ENCODE measurements at places on chromosomes 7 and 10. TPM values are rescaled to one million over a fixed set of nuclear protein-coding genes. Genes with fewer than 3 reads are reported as not detected.

TMEM60 gene
- 5.8 TPM for total RNA-seq

CDC14C gene
- total RNA-seq, result not detected

AKR1E2 gene
- total RNA-seq, result 5.8 TPM

HOXA9 gene
- total RNA-seq, result not detected

NFE2L3 gene
- total RNA-seq, result 1.4 TPM

AZGP1 gene
- total RNA-seq, result 37.8 TPM

ZNF33A gene
- 27.7 TPM for total RNA-seq

TAC1 gene
- not detected for total RNA-seq

PNLIPRP3 gene
- total RNA-seq, result not detected

NPY4R gene
- not detected for total RNA-seq

- DNase-seq, result no peak
These were observed 67.0 kb downstream of the GRID1 start for GRCh38 chr10:86299562-86299961.

DNA sequence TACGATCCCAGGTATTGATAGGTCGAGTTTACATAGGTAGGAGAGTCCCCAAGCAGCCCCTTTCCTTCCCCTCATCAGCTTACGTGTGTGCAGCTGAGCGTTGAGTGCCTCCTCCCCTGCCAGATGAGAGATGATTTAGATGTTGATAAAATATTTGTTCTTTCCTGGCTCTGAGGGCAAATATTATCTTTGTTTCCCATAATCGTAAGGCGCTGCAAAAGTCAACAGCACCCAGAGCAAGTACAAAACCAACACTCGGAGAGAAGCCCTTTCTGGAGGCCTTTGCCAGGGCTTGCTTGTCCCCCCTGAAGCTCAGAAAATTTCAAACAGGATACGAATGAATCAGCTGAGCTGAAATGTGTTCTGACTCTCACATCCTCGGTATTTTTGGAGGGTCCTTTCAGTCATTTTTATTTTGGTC, 683.2 kb downstream of the LRMDA start:
- DNase-seq, result no peak

GRCh38 chr10:96387601-96388000, 28.8 kb upstream of the OPALIN start:
- no peak for DNase-seq

GRCh38 chr7:104664648-104665047, 336.2 kb downstream of the LHFPL3 start:
- DNase-seq, result no peak

- DNase-seq, result peak; percentile 29
These were observed 3.4 kb downstream of the STAM start for GRCh38 chr10:17647326-17647725.

GRCh38 chr10:125744909-125745308, 25.4 kb downstream of the EDRF1 start:
- no peak for DNase-seq

DNA sequence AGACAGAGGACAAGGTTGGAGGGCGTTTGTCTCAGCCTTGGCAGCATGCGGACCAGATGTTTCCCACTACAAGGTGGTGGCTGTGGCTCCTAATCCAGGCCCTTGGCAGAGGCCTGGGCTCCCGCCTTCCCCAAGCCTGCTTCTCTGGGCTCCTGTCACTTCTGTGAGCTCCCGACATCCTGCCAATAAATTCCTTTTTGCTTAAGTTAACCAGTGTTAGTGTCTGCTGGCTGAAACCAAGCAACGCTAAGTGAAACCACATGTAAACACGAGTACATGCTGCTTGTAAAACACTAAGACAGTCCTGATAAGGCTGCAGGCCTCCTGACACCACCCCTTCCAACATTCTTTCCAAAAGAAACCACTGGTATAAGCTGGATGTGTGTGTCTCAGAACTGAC, 263.6 kb upstream of the ZMIZ1 start:
- DNase-seq, result peak; percentile 78

DNA sequence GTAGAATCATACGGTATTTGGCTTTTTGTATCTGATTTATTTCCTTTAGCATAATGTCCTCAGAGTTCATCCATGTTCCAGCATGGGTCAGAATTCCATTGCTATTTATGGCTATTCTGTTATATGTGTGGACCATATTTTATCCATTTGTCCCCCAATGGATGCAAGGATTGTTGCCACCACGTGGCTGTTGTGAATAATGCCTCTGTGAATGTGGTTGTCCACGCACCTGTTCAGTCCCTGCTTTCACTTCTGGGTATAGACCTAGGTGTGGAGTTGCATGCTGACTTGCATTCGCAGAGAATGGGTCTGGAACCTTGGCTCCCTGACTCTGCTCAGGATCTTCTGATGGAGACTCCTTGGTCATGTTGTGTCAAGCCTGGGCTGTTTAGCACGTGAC, 199.9 kb downstream of the CAMK1D start:
- no peak for DNase-seq

- no peak for DNase-seq
These were observed 147.1 kb downstream of the MPP7 start for GRCh38 chr10:28155726-28156125.

DNA sequence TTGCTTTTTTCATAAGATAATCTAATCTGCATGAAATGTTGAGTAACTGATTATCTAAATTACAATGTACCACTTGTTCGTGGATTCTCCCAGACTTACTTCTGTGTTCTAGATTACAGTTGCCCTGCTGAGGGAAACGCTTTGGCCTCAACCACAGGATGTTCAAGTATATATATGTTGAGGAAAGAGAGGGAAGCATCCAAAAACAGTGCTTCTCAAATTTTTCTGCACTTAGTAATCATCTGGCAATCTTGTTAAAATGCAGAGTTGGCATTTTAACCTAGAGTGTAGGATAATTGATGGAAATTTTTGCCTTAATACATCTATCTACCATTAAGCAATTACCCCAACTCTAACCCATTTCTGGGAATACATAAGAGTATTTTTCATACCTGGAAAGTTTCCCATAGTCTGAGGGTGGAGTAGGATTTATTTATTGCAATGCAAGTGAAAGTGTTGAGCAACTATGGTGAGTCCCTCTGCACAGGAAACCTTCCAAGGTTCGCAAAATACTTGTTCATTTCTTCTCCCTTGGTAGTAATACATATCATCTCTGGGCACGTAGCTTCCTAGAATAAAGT, 59.6 kb upstream of the C1GALT1 start:
- DNase-seq, result no peak

- DNase-seq, result no peak
These were observed 81.4 kb downstream of the ABCB5 start for GRCh38 chr7:20696803-20697333.

DNA sequence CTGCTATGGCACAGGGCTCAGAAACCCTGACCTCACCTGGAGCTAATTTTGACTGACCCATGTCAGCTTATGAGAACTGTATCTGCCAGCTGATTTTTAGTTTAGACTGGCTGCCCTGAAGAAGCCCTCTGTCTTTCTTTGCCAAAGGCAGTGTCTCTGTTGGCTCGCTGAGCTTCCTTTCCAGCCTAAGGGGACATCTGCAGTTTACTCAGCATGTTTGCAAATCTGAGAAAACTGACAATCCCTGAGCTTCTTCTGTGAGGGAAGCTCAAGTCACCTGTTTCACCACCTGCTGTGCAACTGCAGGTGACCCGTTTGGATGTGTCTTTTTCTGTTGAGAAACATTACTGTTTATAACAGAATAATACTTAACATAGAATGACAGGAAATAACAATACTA, 46.0 kb downstream of the PRKAR2B start:
- DNase-seq, result no peak

GRCh38 chr10:127922675-127923366, 15.9 kb downstream of the PTPRE start:
- peak; percentile 79 for DNase-seq

DNA sequence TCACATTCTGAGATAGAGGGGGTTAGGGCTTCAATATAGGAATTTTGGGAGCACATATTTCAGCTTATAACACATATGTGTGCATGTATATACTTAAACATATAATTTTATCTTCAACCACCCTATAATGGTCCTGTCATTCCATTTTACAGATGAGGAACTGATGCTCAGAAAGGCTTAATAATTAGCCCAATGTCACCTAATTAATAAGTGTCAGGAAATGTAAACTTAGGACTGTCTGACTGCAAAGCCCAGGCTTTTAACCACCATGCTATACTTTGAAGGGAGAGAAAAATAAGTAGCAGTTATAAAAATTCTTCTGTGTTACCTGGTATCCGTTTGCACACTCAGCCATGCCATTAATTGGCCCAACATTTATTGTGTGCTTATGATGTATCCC, 172.6 kb downstream of the SKIDA1 start:
- no peak for DNase-seq

- peak; percentile 18 for DNase-seq
These were observed 1.4 kb downstream of the OTUD1 start for GRCh38 chr10:23439961-23440889.

GRCh38 chr7:17230099-17230807, 68.2 kb upstream of the AHR start:
- no peak for DNase-seq

GRCh38 chr7:111746950-111747349, 184.7 kb upstream of the IMMP2L start:
- no peak for DNase-seq

- DNase-seq, result no peak
These were observed 141.4 kb upstream of the INSYN2A start for GRCh38 chr10:127337801-127338200.

DNA sequence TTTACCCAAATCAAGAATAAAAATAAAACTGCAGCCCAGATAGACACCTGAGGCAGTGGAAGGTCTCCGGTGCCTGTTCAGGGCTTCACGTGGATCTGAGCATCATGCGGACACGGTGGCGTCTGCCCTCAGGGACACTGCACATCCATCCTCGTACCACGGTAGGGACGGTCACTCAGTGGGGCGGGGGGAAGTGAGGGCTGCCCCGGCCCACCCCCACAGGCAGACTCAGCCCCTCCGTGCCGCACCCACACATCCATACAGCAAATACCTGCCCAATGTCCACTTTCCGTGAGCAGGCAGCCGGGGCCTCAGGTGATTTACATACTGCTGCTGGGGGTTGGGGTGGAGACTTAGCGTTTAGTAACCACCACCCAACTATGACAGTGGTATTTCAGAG, 207.8 kb downstream of the DIP2C start:
- DNase-seq, result no peak

DNA sequence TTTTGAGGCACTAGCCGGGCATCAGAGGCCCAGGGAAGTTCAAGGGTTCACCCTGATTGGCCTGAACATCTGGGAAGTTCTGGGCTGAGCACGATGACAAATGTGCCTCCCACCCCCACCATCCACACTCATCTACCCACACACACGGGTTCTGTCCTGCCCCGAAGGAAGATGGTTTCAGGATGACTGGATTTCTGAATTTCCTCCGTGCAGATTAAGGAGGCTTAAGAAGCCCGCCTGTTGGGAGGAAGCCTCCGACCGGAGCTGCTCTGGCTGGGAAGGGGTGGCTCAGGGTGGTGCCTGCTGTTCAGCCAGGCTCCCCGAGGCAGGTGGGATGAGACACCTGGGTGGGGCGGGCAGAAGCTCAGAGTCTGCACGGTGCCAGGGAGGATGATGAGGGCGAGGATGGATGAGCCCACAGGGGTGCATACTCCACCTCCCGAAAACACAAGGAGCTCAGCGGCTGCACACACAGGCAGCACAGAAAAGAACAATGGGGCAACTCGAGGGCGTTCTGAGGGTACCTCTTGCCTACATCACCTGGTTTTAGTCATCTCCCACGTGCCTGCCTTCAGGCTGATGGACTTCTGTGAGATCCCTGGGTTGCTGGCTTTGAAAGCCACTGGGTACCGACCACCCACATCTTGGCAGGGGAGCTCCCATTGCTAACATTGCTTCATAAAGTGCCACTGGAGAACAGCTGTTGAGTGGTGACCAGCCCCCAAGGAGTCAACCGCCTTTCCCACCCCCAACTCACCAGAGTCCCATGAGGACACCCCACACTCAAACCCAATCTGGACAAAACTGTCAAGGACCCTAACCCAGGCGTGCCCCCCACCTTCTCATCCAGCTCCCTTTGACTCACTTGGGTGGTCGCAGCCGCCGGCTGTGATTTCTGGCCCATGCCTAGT, 41.2 kb downstream of the CALML3 start:
- DNase-seq, result no peak

GRCh38 chr10:43794181-43794815, 145.6 kb upstream of the ZNF32 start:
- DNase-seq, result no peak

- no peak for DNase-seq
These were observed 48.3 kb upstream of the RPA3 start for GRCh38 chr7:7766671-7767070.

DNA sequence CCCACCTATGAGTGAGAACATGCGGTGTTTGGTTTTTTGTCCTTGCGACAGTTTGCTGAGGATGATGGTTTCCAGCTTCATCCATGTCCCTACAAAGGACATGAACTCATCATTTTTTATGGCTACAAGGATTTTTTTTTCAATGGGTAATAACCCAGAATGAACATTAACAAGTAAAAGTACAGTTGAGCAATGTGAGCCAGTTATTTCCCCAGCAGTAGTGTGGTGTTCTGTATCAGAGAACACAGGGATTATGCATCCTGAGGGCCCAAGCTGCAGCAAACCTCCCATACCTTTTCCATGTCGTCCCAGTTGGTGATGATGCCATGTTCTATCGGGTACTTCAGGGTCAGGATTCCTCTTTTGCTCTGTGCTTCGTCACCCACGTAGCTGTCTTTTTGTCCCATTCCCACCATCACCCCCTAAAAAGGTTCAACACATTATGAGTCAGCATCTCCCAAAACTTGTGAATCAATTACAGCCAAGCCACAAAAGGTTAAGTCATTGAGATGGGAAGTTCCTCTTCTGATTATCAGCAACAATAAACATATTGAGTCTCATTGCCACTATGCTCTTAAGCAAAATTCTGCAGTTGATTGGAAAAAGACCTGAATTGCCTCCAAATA, 5.5 kb downstream of the ACTA2 start:
- no peak for DNase-seq

DNA sequence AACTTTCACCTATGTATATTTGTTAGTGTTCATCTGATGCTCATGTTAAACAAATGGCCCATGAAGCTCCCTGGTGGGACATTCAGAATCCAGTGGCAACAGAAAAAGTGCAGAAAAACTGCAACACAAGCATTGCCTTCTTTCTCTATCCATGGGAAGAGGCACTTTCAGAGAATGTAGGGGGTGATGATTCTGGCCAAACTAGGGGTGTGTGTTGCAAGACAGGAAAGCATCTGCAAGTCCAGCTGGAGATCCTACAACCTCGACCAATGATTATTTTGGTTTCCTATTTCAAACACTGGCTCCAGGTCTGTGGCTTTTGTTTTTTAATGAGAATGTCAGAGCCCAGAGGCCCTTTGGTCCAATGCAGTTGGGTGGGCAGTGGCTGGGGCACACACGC, 198.7 kb downstream of the CXCL12 start:
- DNase-seq, result no peak

DNA sequence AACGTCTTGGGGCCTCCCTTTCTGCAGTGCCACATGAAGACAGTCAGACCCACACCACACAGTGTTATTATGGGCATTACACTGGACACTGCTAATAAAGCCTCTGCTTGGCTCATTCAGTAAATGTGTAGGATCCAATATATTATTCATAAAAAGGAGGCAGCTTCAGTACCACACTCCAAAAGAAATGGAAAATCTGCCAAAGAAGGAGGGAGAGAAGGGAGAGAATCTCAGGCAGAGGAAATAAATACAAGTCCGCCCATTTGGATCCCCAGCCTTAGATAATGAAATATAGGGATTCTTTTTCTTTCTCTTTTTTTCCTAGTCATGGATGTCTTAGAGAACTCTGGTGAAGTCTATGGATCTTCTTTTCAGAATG, 162.2 kb downstream of the ELMO1 start:
- no peak for DNase-seq
